Mucosa of gallbladder (tissue), 1 donor: ENCODE measurements at places on chromosomes 3 and 15. TPM values are rescaled to one million over a fixed set of nuclear protein-coding genes. Genes with fewer than 3 reads are reported as not detected.

Gene P2RY14
- 14.6 TPM for total RNA-seq

Gene DUSP7
- 20.4 TPM for total RNA-seq

Gene CLDN11
- 36.7 TPM for total RNA-seq

Gene ECE2
- 0.14 TPM for total RNA-seq

Gene SI
- 0.03 TPM for total RNA-seq

Gene OR5K2
- not detected for total RNA-seq

Gene GMPPB
- 51.9 TPM for total RNA-seq

Gene ZNF502
- 5.5 TPM for total RNA-seq
